Effector memory CD8-positive, alpha-beta T cell (primary cell): ENCODE measurements at places on chromosomes 4 and X.

GRCh38 chrX:53084863-53085262 lies 2.7 kb downstream of the TSPYL2 start:
- H3K36me3 ChIP-seq: peaks cover 86% of the 10 kb centered on the region
- peaks cover 42% of the 10 kb centered on the region for H3K4me1 ChIP-seq
- peak overlapping the region; percentile 99 for H3K27ac ChIP-seq
- peak overlapping the region; percentile 93 for H3K4me3 ChIP-seq

DNA sequence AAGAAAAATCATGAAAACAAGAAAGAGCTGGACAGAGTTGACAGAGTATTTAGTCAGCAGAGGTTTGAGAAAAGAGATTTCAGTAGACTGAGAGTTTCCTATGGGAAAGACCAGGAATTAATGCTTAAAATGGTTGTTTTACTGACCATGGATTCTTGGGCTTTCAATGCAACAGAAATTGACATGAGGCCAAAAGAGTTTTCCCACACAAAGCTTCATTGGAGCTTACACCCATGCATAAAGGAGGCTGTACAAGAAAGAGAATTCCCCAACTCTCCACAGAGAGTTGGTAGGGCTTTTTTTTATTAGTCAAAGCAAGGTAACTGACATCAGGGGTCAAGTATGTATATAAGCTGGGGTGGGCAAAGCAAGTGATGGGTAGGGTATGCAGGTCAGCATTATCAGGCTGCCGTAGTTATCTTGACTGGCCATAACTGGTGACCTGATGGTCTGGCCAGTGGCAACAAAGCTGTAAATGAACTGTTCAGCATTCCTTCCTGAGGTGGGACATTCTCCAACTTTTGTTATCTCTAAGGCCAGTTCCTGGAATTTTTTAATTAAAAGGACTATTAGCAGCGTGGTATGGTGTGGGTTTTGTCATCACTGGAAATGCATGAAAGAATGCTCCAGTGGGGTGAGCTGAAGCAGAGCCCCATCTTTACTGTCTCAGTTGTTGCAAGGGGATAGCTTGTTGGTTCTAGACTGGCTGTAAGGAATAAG lies 117.0 kb downstream of the ADAM29 start:
- no peak overlapping the region for H3K27ac ChIP-seq
- H3K27me3 ChIP-seq: no peaks in the 10 kb centered on the region
- DNase-seq: no peak
- H3K4me3 ChIP-seq: no peak overlapping the region
- H3K36me3 ChIP-seq: no peaks in the 10 kb centered on the region

GRCh38 chr4:16884673-16885460 lies 13.6 kb downstream of the LDB2 start:
- peak; percentile 5 for DNase-seq
- H3K4me1 ChIP-seq: peaks cover 25% of the 10 kb centered on the region
- no peaks in the 10 kb centered on the region for H3K36me3 ChIP-seq

DNA sequence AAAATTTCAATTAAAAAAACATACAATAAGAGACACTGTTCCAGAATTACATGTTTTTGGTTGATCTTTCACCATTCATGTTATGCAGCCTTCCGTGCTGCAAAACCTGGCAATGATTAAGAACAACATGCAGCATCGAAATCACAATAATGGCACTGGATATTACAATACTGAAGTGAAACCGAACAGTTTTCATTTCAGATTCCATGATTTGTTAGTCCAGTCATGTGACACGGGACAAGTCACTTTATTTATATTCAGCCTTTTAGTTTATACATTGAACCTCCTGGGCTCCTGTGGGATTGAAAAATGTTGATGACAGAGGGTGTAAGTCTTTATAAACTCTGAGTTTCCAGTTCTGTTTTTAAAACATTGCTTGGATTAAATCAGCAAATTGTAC lies 142.5 kb upstream of the TTC29 start:
- H3K27me3 ChIP-seq: peaks cover 39% of the 10 kb centered on the region
- no peak overlapping the region for H3K4me3 ChIP-seq
- no peaks in the 10 kb centered on the region for H3K4me1 ChIP-seq

DNA sequence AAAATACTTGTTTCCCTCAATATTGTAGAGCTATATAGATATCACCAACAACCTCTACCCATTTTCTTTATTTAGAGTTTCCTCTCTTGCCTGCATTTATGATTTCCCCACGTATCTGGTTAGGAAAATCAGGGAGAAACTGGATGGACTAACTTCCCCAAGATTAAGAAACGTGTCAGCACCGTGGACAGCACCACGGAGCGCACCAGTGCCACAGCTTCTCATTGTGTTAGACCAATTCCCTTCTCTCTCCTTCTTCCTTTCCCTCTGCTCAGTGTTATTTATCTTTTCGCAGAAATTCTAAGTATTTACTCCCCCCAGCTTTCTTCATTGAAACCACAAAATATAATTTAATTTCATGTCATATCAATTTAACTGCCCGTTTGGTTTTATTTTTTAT lies 568.6 kb upstream of the BOD1L1 start:
- no peaks in the 10 kb centered on the region for H3K4me1 ChIP-seq
- H3K27me3 ChIP-seq: no peaks in the 10 kb centered on the region
- H3K36me3 ChIP-seq: no peaks in the 10 kb centered on the region
- no peak for DNase-seq
